ENCODE measurements at places on chromosomes 3 and 15.

GRCh38 chr15:85541744-85542143, 161.3 kb downstream of the AKAP13 start:
- no peak for DNase-seq

- no peak for DNase-seq
Observed at GRCh38 chr15:92582206-92582605, 73.4 kb downstream of the FAM174B start.

GRCh38 chr3:25747033-25747432, 36.2 kb downstream of the NGLY1 start:
- DNase-seq, result no peak

DNA sequence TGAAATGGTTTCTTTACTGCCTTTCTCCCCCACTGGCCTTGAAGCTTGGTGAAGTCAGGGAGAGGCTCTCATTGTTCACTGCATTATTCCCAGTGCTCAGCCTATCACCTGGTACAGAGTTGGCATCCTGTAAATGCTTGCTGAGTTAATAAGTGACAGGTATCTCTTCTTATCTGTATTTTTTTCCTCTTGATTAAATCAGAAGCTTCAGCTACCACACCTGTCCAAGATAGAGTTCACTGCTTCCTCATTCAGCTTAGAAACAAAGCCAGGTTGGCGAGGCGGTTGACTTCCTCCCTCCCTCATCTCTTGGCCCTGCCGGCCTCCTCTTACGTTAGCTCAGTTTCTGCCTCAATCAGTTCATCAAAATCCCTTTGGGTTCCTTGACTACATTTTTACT, 142.8 kb downstream of the LIPC start:
- no peak for DNase-seq

GRCh38 chr3:118347396-118348168, 687.1 kb downstream of the IGSF11 start:
- no peak for DNase-seq

DNA sequence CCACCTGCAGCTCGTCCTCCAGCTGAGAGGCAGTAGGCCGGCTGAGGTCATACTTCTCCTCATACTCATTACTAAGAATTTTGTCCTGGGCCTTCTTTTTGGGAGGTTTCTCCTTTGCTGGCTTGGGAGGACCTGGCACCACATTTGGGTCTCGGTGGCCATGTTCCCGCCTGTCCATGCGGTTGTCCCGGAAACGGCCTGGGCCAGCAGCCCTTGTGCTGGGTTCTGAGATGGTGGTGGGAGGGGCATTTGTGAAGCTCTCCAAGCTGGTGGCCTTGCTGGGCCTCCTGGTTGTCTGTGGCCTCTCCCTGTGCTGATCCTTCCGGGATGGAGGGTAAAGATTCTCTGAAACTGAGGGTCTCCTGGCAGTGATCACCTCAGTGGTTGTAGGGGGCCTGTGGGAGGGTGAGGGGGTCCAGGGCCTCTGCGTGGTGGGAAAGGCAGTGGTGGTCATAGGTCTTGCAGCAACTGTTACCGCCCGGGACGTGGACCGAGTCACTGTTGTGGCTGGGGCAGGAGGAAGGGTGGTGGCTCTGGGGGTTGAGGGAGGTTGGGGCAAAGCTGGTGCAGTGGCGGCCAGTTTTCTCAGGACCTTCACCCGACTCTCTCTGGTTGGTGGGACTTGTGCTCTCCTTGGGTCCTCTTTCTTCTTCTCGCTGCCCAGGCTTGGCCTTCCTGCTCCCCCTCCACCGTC, 2.5 kb downstream of the CCDC80 start:
- no peak for DNase-seq

GRCh38 chr3:12752809-12753208, 6.2 kb downstream of the TMEM40 start:
- DNase-seq, result no peak

- no peak for DNase-seq
Observed at GRCh38 chr15:75641603-75642002, 1.6 kb upstream of the IMP3 start.

DNA sequence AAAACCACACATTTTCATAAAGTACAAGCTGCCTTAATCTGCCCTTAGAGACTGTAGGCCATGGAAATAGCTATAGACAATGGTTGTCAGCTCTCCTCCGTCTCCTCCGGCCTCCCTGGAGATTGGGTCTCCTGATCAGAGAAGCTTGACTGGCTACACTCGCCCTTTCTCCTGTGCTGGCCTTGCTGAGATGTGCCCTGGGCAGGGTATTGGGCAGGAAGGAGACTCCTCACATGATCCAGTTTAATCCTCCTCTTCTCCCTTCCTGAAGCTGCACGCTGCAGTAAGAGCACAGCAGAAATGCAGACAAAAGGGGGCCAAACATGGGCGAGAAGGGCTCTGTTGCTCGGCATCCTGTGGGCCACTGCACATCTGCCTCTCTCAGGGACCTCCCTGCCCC, at the start of gene SLC24A5:
Gene SLC24A5, plus strand, starts transcription at position 246 of the 400 bp plus-strand sequence. Its CDS starts 55 bp downstream, at position 301.
- DNase-seq, result no peak

DNA sequence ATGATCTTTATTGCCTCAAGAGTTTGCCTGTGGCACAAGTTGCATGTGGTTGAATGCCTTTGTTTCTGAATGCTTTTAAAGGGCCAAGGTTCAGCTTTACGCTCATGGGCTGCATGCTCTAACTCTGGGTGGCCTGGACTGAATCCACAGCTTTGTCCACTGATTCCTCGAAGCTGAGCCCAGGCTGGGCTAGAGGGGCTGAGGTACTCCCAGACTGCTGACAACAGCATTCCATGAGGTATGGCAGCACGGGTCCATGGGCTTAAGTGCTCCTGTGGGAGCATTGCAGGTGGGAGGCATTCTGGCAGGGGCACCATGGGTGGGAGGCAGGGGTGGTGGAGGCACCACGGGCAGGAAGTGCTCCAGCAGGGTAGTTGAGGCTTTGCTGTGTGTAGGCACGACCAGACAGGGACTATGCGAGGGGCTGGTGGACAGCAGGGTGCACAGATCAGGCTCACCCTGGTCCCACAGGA, 61.6 kb downstream of the GLCE start:
- no peak for DNase-seq

GRCh38 chr3:4895838-4896237, 83.4 kb upstream of the BHLHE40 start:
- no peak for DNase-seq

- no peak for DNase-seq
Observed at GRCh38 chr3:56369914-56370313, 98.4 kb downstream of the ERC2 start.

- DNase-seq, result no peak
Observed at GRCh38 chr3:58521917-58522631, 14.9 kb downstream of the ACOX2 start.

- no peak for DNase-seq
Observed at GRCh38 chr3:178436773-178437172, 99.5 kb upstream of the KCNMB2 start.

DNA sequence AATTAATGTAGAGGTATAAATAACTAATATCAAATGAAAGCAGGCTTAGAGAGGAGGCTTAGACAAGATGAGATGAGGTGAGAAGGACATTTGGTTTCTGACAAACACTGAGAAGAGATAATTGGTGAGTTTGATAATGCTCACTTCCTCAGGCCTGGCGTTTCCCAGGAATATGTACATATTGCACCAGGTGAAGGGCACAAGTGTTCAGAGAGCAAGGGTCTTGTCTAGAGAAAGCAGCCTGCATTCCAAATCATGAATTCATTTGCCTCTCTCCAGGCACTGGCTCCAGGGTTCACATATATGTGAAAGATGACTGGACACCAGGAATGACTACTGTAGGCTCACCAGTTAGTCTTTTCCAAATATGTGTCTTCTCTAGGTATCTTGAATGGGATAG, 48.0 kb upstream of the LPP start:
- DNase-seq, result no peak

DNA sequence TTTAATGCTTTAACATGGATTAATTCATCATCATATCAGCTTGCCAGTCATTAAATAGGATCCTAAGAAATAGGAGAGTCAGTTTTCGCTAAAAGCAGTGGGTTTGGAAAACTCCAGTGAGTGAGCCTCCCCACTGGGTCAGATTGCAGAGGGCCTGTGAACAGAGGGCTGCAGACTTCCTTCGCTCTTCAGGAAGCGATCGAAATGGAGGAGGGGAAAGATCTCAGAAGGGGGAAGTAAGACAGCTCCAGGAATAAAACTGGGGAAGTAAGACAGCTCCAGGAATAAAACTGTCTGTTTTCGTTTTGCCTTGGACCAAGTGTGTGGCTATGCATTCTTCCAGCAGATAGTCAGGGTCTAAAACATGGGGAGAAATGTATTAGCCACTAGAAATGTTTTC, 124.8 kb upstream of the C15orf61 start:
- DNase-seq, result no peak

DNA sequence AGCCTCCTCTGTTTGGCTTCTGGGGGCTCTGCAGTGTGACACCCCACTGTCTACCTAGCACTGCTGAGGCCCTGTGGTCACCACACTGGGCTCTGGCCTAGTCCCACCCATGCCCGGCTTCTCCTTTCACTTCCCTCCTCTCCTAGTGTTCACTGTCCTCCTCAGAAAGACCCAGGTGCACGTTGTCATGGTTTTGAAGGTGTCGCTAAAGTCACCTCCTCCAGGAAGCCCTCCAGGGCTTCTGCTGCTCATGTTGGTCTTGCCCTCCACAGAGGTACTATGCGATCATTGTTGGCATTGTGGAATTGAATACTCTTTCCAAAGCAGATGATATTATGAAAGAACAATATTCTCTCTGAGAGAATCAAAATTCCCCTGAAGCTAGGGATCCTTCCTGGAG, 163.5 kb downstream of the GABRG3 start:
- DNase-seq, result no peak

DNA sequence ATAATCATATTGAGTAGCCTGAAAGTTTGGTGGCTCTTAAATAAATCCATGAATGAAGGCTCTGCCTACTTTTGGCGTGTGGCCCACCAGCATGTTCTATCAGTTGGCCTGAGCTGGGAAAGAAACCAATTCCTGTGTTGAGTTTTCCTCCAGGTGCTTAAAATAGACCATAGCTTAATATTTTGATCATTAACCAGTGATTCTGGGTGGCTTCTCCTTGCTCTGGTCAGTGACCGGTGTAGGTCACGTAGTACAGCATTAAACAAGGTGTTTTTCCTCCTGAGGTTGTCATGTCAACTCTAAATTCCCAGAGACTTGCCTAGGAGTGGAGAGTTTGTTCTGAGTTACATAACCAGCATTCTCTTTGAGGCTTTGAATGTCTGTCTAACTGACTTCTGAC, 1.3 kb downstream of the HHLA2 start:
- no peak for DNase-seq

- DNase-seq, result no peak
Observed at GRCh38 chr15:65639509-65639908, 17.8 kb downstream of the SLC24A1 start.

- DNase-seq, result no peak
Observed at GRCh38 chr3:26307787-26308186, 314.8 kb upstream of the LRRC3B start.

Measured in effector CD4-positive, alpha-beta T cell (primary cell).